CD4-positive, alpha-beta T cell treated with Interleukin-1 beta for 1 hour (primary cell): ENCODE measurements at places on chromosomes 12 and 14.

- peak; percentile 15 for DNase-seq
Observed at GRCh38 chr12:44774815-44775411, 101.2 kb downstream of the NELL2 start.

- DNase-seq = no peak
Observed at GRCh38 chr12:120830052-120830940, 73.9 kb downstream of the SPPL3 start.

- DNase-seq = no peak
Observed at GRCh38 chr14:52871606-52872005, 79.2 kb downstream of the FERMT2 start.

- no peak for DNase-seq
Observed at GRCh38 chr14:42965512-42965911, 1358.8 kb downstream of the LRFN5 start.

GRCh38 chr14:90305176-90305601 is 26.6 kb downstream of the NRDE2 start:
- DNase-seq = no peak

DNA sequence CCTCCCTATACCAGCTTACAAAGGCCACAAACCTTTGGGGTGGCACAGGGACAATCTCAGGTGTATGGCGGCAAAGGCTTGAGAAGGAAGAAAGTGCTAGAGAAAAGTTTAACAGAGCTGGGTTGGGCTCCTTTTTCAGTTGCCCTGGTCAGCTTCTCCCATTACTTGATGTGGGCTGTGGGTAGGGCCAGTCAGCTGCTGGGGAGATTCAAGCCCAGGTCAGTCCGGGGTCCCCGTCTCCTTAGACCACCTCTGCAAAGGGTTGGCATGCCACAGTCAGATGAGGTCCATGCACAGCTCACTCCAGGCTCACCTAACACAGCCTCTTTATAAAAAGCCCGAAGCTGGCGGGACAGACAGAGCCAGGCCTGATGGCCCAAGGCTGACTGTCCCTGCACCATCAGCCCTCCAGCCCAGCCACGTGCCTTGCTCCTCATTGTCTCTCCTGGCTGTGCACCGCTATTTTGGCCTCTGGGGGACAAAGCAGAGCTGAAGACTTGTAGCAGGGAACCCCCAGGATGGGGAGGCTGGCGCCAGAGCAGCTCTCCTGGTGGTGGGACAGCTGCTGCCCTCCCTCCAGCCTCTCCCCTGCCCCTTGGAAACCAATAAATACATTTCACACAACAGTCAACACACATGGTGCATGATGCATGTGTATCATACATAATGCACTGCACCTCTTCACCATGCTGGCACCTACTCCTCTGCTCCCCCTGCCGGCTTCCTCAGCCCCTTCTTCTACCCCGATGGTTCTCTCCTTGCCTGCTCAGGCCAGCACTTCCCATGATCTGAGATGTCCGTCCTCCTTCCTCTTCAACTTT is 61.7 kb upstream of the DDX11 start:
- DNase-seq = no peak

- DNase-seq = peak; percentile 42
Observed at GRCh38 chr12:93502802-93503623, 35.7 kb downstream of the MRPL42 start.

DNA sequence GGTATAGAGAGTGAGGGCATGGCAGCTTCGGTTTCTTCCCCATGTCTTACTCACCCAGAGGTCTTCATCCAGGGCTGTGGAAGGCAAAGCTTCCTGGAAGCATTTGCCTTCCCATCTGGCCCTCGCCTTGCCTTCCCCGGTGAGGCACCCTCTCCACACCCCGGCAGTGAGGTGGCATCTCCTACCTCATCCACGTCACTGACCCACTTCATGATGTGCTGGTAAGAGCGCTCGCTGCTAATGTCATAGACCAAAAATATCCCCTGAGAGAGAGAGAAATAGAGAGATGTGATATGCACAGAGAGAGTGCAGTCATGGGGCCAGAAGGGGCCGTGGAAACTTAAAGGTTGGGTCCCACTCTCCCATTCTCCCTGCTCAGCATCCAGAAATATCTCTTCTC is 8.3 kb upstream of the GPX2 start:
- DNase-seq = no peak
